ENCODE measurements at places on chromosomes 4 and X.

GRCh38 chrX:143429131-143429530 lies 88.1 kb downstream of the SPANXN3 start:
- no peak for DNase-seq

- no peak for DNase-seq
Measured at GRCh38 chr4:138113819-138114400, 128.2 kb downstream of the SLC7A11 start.

DNA sequence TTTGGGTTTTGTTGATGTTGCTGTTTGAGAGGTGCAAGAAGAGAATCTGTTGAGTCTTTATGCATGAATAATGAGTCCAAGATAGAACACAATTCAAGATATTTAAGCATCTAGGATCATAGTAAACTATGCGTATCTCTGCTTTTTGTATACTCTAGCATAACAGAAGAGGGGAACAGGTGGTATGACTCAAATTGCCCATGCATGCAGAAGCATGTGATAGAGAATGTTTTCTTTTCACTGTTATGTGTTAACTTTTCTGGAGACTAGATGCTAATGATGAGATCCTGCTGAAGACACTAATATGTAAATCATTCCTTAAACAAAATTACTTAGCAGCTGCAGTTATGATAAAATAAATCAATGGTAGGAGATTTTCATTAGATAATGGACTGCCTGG lies 165.3 kb upstream of the FTHL17 start:
- no peak for DNase-seq

DNA sequence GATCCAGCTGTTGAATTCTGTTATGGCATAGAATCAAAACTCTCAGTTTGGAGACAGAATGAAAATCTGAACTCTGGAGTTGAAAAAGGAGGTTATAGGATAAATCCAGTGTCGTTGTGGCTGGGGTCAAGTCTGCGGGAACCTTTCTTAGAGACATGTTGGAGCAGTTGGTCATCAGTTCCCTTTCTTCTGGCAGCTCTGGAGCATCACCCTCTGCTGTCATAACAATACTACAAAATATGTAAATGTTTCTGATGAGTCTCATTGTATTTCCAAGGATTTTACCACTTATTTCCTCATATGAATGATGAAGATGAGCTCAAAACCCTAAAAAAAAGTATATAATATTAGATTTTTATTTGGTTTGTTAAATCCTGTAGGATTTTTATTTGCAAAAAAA lies 7.5 kb downstream of the TLR10 start:
- no peak for DNase-seq

DNA sequence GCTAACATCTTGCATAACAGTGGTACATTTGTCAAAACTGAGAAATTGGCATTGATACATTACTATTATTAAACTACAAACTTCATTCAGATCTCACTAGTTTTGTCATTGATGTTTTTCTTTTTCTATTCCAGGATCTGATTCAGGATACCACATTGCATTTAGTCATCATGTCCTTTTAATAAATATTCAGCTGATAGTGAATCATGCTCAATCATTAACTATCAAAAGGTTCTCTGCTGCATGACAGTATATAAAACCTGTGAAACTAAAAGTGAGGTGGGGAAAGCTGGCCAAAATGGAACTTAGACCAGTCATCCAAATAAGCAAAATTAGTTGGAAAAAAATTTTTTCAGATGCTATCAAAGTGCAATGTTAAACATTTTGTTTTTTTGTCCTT lies 28.1 kb upstream of the HS6ST2 start:
- DNase-seq, result no peak

DNA sequence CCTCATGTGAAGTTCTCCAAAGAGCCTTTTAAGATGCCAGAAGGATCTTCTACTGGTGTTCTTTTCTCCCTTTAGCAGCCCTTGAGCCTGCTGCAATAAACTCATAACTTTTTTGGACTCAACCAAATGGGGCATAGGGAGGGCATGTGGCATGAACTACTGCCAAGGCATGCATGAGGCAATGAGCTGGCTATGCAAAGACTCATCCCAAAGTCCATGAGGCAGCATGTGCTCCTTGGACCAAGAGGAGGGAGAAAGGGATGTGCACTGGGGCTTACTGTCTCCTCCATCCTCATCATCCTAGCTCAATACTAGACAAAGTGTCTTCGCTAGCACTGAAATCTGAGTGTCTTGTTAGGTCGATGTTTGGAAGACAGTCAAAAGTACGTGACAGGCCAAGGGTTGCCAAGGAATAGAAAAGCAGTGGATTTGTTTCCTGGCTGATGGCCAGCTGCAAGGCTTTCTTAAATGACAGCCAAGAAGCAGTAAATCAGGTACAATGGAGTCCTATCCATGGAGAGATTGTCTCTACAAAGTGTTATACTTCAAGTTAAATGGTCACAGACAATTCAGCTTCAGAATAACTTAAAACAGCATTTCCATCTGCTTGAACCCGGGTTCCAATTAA lies 44.5 kb upstream of the ATXN3L start:
- no peak for DNase-seq

DNA sequence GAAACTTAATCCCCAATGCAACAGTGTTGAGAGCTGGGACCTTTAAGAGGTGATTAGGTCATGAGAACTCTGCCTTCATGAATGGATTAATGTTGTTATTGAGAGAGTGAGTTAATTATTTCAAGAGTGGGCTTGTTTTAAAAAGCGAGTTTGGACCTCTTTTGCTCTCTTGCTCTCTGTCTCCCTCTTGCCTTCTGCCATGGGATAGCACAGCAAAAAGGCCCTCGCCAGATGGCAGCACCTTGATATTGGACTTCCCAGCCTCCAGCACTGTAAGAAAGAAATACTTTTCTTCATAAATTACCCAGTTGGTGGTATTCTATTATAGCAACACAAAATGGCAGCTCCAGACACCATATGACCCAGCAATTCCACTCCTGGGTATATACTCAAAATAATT lies 7.0 kb upstream of the ATP6AP2 start:
- DNase-seq, result no peak

GRCh38 chrX:120213438-120214265 lies 37.0 kb upstream of the ZBTB33 start:
- DNase-seq, result peak; percentile 23

DNA sequence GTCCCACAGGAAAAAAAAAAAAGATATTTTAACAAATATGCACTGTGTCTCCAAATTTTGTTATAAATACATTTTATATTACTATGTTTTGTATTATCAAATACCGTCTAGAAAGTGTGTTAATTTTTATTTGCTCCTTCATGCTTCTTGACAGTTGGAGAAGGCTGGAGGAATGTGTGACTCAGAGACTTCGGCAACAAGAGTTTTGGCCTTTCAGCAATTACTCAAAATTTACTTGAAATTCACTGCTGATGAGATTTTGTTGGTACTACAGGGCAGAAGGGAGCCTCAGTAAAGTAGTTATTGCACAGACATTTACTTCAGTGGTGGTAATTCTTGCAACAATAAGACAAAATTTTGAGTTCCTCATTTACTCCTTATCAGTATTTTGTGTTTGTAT lies 2164.0 kb downstream of the PCDH7 start:
- no peak for DNase-seq

DNA sequence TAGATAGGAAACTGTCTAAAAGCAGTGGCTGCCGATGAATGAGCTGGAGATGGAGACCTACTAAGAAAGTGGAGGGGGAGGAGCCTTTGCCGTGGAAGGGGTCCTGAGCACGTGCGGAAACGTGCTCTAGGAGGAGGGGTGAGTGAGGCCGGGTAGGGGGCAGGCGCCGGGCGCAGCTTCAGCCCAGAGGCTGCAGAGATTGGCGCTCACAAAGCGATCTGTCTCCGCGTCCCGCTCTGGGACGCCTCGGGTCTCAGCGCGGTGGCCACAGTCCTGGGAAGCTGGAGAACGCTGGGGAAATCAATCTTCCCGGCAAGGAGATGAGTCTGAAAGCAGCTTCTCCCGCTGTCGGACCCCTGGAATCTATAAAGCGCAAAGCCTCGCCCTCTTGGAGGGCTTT lies 444 bp upstream of the ARHGAP6 start:
- DNase-seq, result no peak

- no peak for DNase-seq
Measured at GRCh38 chrX:66045894-66046293, 6.0 kb upstream of the VSIG4 start.

DNA sequence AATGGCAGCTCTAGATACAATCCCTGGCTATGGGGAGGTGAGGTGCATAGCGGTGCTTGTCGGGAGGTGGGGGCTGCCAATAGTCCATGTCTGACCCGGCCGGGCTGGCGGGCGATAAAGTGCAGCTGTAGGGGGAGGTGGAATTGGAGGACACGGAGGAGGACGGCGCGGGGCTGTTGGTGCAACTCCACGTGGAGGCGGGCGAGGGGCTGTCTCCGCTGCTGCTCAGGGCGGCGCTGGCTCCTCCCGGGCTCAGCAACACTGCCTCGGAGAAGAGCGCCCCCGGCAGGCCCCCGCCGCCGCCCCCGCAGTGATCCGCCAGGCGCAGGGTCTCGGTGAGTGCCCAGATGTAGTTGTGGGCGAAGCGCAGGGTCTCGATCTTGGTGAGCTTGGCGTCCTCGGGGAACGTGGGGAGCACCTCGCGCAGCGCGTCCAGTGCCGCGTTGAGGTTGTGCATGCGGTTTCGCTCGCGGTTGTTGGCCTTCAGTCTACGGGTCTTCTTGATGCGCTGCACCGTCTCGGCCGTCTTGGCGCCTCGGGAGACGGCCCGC lies 1.3 kb downstream of the NEUROG2 start:
- no peak for DNase-seq

DNA sequence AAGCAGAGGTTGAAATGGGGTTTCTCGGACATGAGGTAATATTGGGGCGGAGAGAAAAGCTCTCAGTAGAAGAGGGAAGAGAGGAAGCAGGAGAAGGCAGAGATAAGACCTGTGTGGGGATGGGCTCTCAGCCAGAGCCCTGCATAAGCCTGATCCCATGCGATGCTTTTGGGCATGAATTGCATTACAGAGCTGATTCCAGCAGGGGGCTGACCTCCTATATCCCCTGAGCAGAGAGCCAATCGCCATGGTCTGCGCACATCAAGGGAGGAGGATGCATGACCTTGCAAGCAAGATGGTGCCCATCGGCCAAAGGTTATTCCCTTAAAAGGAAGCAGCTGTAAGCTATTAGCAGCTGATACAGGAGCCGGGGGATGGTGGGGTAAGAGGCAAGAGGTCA lies 7.6 kb downstream of the ANOS1 start:
- no peak for DNase-seq

GRCh38 chrX:79182616-79183015 lies 38.1 kb downstream of the GPR174 start:
- DNase-seq, result no peak

- no peak for DNase-seq
Measured at GRCh38 chrX:123884809-123885408, 25.1 kb downstream of the XIAP start.

DNA sequence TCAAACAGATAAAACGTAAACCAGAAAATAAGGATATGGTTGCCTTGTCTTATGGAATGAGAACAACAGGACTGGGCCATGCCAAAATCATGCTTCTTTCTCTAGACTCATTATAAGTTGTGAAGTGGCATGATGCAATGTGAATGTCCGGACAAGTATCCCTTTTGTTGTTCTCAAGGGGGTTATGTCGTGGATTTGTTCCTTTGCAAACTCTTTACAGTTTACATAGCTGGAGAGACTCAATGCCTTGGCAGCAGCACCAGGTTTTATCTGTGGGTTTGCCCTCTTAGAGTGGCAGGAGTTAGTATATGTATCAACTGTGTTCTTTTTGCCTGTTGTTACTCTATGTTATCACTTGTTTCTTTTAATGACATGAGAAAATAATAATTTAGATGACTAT lies 41.4 kb downstream of the SPRY1 start:
- DNase-seq, result no peak

DNA sequence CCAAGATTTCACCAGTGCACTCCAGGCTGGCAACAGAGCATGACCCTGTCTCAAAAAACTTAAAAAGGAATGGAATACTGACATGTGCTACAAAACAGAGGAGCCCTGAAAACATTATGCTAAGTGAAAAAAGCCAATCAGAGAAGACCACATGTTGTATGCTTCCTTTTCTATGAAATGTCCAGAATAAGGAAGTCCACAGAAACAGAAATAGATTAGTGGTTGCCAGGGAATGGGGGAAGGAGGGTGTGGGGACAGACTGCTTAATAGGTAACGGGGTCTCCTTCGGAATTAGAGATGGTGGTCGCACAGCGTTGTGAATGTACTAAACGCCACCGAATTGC lies 30.1 kb upstream of the KIAA0232 start:
- no peak for DNase-seq

DNA sequence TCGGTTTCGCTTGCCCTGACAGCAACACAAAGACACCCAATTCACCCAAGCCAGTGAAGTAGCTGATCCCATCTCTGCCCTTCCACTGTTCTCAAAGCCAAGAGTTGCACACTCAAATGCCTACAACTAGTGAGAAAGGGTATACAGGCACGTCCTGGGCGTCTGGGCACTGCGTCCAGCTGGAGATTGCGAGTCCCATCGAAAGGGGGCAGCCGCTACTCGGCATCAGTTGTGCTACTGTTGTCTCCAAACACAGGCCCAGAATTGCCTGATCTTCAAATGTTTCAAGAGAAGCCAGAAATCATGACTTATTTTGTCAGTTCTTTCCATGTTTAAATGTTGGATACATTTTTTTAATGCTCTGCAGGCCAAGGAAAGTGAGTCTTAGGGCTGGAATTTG lies 487.8 kb downstream of the BCOR start:
- no peak for DNase-seq

- DNase-seq, result no peak
Measured at GRCh38 chr4:39855909-39856512, 121.7 kb downstream of the PDS5A start.

DNA sequence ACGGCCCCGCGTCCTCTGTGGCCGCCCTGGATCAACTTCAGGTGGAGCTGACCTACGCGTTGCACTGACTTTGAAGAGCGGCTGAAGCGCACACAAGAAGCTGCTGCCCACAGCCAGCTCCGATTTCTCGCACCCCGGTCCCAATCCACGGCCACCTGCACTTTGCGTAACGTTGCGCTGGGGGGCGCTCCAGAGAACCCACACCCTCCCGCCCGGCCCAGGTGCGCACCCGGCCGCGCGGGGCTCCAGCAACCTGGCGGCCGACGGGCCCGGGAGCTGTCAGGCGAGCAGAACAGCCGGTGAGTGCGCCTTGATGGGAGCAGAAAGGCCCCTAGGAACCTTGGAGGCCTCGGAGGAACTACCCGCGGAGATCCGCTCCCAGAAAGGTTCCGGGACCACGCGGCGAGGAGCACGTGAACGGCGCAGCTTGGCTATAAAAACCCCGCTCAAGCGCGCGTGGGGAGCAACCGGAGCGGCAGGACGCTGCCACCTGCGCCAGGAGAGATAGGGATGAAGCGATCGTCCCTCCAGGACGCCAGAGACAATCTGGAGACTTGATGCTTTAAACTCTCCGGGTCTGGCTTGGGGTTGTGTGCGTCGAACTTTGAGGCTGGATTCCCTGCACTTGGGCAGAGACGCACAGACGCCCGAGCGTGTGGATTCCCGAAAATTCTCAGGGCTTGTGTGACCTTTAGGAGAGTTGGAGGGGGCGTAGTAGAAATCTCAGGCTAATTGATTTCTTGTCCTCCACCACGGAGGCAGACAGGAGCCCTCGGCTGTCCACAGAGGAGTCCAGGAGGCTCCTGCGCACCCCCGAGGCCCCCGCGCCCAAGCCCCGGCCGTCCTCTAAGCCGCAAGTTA lies 591 bp upstream of the NWD2 start:
- DNase-seq, result no peak
